Uterus (tissue), 4 donors: ENCODE measurements at places on chromosomes 4 and X.

GRCh38 chr4:99651811-99652485 lies 5.7 kb downstream of the C4orf54 start:
- H3K4me3 ChIP-seq, result no peak overlapping the region
- no peaks in the 10 kb centered on the region for H3K4me1 ChIP-seq
- no peak for DNase-seq
- H3K27ac ChIP-seq, result no peak overlapping the region
- no peaks in the 10 kb centered on the region for H3K27me3 ChIP-seq
- H3K36me3 ChIP-seq, result no peaks in the 10 kb centered on the region

GRCh38 chrX:65528705-65529340 lies 5.8 kb downstream of the LAS1L start:
- peak; percentile 47 for DNase-seq
- no peak overlapping the region for H3K27ac ChIP-seq
- no peaks in the 10 kb centered on the region for H3K27me3 ChIP-seq
- H3K36me3 ChIP-seq, result no peaks in the 10 kb centered on the region

- H3K4me1 ChIP-seq, result no peaks in the 10 kb centered on the region
- H3K36me3 ChIP-seq, result no peaks in the 10 kb centered on the region
- DNase-seq, result no peak
- H3K27ac ChIP-seq, result no peak overlapping the region
- no peaks in the 10 kb centered on the region for H3K27me3 ChIP-seq
These were observed 14.9 kb upstream of the TMPRSS11E start for GRCh38 chr4:68432320-68432719.

DNA sequence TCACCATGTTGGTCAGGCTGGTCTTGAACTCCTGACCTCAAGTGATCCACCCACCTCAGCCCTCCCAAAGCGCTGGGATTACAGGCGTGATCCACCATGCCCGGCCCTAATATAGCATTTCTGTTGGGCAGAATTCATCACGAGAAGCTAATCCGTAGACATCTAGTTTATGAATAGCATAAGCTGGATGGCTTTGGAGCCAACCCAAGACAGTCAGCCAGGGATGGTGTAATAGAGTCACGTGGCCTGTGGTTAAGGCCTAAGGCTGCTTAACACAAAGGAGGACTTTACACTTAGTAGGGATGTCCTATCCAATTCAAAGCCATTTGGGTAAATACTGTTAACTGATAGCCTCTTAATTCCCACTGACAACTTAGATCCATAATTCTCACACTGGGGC lies 173.6 kb downstream of the RAP1GDS1 start:
- H3K27ac ChIP-seq, result no peak overlapping the region
- H3K36me3 ChIP-seq, result no peaks in the 10 kb centered on the region
- DNase-seq, result no peak
- no peaks in the 10 kb centered on the region for H3K27me3 ChIP-seq
- no peaks in the 10 kb centered on the region for H3K4me1 ChIP-seq

DNA sequence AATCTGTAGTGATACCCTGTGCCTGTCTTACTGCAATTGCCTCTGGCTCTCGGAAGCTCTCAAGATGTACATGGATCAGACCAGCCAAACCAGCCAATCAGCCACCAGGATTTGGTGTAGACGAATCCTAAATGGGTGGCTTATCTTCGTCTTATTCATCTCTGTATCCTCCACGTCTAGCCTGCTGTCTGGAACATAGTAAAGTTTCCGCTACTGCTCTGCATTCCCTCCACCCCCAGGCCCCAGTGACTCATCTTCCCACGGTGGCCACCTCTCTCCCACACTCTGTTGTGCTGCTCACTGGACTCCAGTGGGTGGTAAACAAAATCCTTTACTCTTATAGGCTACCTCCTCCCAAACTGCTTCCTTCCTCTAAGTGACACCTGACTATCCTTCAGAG lies 37.8 kb downstream of the SEPTIN6 start:
- H3K27me3 ChIP-seq, result no peaks in the 10 kb centered on the region
- no peaks in the 10 kb centered on the region for H3K36me3 ChIP-seq
- H3K4me1 ChIP-seq, result no peaks in the 10 kb centered on the region
- peak; percentile 46 for DNase-seq

DNA sequence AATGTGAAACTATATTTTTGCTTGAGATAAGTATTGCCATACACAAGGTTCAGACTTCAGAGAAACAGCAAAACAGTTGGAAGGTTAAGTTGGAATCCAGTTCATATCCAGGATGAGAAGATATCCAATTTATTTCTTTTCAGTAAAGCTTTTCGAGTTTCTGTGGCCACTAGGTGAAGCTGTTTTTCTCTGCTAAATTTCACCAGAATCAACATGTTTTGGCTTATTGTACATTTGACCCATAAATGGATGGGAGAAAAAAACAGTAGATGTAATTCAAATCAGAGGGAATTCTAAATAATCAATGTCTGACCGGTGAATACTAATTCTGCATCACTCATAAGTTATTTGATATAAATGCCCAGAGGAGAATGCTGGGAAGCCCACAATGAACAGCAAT lies 9.1 kb upstream of the METTL14 start:
- H3K4me1 ChIP-seq, result no peaks in the 10 kb centered on the region
- H3K4me3 ChIP-seq, result no peak overlapping the region
- H3K27ac ChIP-seq, result no peak overlapping the region
- no peaks in the 10 kb centered on the region for H3K27me3 ChIP-seq
- DNase-seq, result no peak
- H3K36me3 ChIP-seq, result no peaks in the 10 kb centered on the region

DNA sequence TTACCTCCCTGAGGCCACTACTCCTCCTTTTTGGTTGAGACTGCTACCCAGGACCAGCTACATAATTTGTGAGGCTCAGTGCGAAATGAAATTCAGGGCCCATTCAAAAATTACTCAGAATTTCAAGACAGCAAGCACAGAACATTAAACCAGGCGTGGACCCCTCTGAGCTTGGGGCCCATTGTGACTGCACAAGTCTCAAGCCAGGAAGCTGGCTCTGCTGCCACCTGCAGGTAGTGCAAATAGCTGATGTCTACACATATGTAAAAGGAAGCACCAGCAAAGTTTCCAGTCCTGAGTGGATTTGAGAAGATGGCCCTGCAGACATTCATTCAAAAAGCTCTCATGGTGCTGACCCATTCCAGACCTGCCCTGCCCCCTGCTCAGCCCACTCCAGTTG lies 213.4 kb upstream of the LNX1 start:
- no peaks in the 10 kb centered on the region for H3K36me3 ChIP-seq
- no peaks in the 10 kb centered on the region for H3K27me3 ChIP-seq
- no peak overlapping the region for H3K4me3 ChIP-seq
- no peak overlapping the region for H3K27ac ChIP-seq
- no peak for DNase-seq
- no peaks in the 10 kb centered on the region for H3K4me1 ChIP-seq

DNA sequence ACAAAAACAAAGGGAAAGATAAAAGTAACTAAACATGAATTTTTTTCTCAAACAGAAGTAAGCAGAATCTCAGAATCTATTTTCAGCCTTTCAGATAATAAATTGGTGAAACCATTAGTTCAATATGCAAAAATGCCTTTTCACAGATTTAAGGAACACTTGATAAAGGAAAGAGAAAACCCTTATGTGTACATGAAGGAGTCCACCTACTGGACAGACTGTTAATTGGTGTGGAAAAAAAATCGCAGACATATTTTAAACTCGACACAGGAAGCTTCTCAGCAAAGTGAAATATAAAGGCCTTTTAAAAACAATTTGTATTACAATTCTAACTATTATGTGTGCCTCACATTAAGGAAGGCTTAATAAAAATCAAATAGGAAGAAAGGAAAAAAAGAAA lies 22.3 kb downstream of the COX7B2 start:
- H3K27ac ChIP-seq, result no peak overlapping the region
- no peaks in the 10 kb centered on the region for H3K36me3 ChIP-seq
- DNase-seq, result no peak

- no peak overlapping the region for H3K27ac ChIP-seq
- H3K4me3 ChIP-seq, result no peak overlapping the region
- DNase-seq, result no peak
- no peaks in the 10 kb centered on the region for H3K4me1 ChIP-seq
- H3K27me3 ChIP-seq, result no peaks in the 10 kb centered on the region
These were observed 115.8 kb upstream of the DDIT4L start for GRCh38 chr4:100306018-100306417.

DNA sequence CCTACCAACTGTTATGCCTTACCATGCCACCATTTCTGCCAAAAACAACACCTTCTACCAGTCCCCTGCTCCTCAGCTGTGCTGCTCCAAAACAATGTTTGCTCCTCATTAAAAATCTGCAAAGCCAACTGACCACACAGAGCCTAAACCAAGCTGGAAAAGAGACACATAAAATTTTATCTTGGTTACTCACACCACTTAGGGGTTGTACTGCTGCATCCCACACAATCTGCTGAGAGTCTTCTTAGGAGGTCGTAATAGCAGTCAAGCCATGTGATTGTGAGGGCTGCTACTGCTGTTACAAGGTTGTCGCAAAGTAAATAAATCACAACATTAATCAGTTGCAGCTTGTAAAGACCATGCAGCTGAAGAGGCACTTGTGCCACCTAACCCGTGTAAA lies 607.4 kb upstream of the FAM241A start:
- no peak for DNase-seq
- no peak overlapping the region for H3K27ac ChIP-seq
- no peaks in the 10 kb centered on the region for H3K36me3 ChIP-seq
- H3K4me1 ChIP-seq, result no peaks in the 10 kb centered on the region
- H3K27me3 ChIP-seq, result no peaks in the 10 kb centered on the region
- no peak overlapping the region for H3K4me3 ChIP-seq

DNA sequence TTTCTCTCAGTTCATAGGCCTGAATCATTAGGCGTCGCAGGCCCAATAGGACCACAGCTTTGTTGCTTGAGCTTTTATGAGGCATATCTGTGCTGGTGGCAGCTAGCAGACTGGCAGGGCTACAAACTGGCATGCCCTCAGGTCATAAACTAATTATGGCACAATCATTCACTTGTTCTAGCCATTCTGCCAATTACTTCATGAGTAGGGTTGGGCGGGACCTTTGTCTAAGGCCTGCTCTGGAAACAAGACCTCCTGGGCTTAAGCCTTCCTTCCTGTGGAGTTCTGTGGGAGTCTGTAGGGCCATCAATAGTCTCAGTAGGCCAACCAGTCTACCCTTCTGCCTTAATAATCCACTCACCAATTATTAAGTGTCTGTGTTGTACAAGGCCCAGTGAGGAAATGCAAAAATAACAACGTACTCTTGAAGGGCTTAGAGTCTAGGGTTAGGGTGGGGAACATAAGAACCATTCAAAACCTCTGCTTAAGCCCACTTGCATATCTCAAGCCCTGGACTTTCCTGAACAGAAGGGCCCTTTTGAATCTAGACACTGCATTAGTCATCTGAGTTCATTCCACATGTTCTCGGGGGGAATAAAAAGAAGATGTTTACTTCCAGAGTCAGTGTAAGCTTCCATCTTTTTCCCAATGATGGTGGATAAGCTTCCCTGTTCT lies 44.5 kb downstream of the SHROOM4 start:
- no peak overlapping the region for H3K4me3 ChIP-seq
- no peaks in the 10 kb centered on the region for H3K4me1 ChIP-seq
- no peaks in the 10 kb centered on the region for H3K36me3 ChIP-seq
- H3K27me3 ChIP-seq, result no peaks in the 10 kb centered on the region
- DNase-seq, result no peak
- H3K27ac ChIP-seq, result no peak overlapping the region
